ENCODE measurements at places on chromosomes 4 and X.
A peak's percentile ranks its signal among the peaks of the same experiment; 100 is the strongest.

- no peak overlapping the region for H3K27ac ChIP-seq
- no peaks in the 10 kb centered on the region for H3K4me1 ChIP-seq
- no peak for DNase-seq
- H3K27me3 ChIP-seq: no peaks in the 10 kb centered on the region
Observed at GRCh38 chr4:166277853-166278252, 404.8 kb downstream of the TLL1 start.

- peak; percentile 7 for DNase-seq
- H3K36me3 ChIP-seq: peaks cover 13% of the 10 kb centered on the region
- H3K4me1 ChIP-seq: no peaks in the 10 kb centered on the region
Observed at GRCh38 chrX:16671005-16671404, 21.0 kb downstream of the S100G start.

GRCh38 chrX:23930894-23931604 is 23.2 kb downstream of the CXorf58 start:
- no peaks in the 10 kb centered on the region for H3K4me1 ChIP-seq
- DNase-seq: peak; percentile 95
- H3K36me3 ChIP-seq: no peaks in the 10 kb centered on the region
- H3K4me3 ChIP-seq: no peak overlapping the region

DNA sequence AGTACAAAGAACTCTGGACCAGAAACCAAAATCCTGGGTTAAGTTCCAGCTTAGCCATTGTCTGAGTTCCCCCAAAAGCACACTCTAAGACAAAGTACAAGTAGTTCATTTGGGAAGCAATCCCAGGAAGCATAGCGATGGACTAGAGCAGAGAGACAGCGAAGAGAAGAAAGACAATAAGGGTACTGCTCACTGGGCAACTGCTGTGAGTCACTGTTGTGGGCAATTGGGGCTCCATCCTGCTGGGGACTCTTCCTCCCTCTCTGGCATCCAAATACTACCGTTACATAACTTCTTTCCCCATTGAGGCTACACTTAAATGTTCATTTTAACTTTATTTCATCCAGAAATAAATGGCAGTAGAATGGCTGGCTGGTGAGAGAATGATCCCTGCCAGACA is 14.1 kb downstream of the SRPX start:
- no peak overlapping the region for H3K4me3 ChIP-seq
- H3K36me3 ChIP-seq: no peaks in the 10 kb centered on the region
- no peak for DNase-seq
- H3K27ac ChIP-seq: no peak overlapping the region

- H3K36me3 ChIP-seq: no peaks in the 10 kb centered on the region
- peaks cover 29% of the 10 kb centered on the region for H3K4me1 ChIP-seq
- no peak overlapping the region for H3K4me3 ChIP-seq
Observed at GRCh38 chr4:4762300-4762699, 97.2 kb upstream of the MSX1 start.

GRCh38 chr4:30862196-30862595 is 142.0 kb downstream of the PCDH7 start:
- no peaks in the 10 kb centered on the region for H3K4me1 ChIP-seq
- no peak overlapping the region for H3K4me3 ChIP-seq
- no peak for DNase-seq
- no peaks in the 10 kb centered on the region for H3K36me3 ChIP-seq
- H3K27ac ChIP-seq: no peak overlapping the region

DNA sequence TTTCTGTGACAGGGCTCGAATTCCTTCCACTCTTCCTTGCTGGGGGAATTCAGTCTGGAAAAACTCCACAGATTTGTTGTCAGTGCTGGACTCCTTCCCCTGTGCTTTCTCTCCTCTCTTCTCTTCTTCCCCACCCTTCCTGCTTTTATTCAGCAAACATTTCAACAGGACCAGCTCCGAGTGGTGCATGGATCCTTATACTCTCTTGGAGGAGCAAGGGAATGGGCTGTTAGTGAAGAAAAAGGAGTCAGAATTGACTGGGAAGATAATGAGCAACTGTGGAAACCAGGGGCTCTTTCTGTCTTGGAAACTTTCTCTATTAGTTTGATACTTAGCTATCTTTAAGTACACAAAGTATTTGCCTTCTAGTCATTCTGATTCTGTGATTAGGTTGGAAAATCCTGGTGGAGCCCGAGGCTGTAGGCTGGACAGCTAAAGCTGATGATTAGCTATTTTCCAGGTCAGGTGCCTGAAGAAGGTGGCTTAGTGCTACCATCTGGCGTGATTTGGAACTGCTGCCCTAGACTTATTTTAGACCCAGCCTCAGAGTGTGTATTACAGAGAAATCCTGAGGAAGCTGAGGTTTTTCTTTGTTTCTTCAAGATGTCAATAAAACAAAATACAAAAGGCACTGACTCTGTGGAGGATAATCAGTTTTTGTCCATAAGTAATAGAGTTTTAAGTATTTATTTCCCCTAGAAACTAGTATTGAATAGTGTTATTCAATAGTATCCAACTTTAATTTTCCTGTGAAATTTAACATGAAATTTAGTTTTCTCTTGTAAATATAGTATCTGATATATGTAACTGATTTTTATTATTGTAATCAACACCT is 38.4 kb downstream of the NAP1L5 start:
- no peaks in the 10 kb centered on the region for H3K36me3 ChIP-seq
- H3K27ac ChIP-seq: peak overlapping the region; percentile 52
- H3K4me1 ChIP-seq: peaks cover 5% of the 10 kb centered on the region
- peak; percentile 96 for DNase-seq

- peak; percentile 9 for DNase-seq
- peaks cover 10% of the 10 kb centered on the region for H3K4me1 ChIP-seq
- H3K27ac ChIP-seq: peak overlapping the region; percentile 84
- no peaks in the 10 kb centered on the region for H3K36me3 ChIP-seq
Observed at GRCh38 chr4:153987291-153987690, 198.4 kb upstream of the SFRP2 start.

DNA sequence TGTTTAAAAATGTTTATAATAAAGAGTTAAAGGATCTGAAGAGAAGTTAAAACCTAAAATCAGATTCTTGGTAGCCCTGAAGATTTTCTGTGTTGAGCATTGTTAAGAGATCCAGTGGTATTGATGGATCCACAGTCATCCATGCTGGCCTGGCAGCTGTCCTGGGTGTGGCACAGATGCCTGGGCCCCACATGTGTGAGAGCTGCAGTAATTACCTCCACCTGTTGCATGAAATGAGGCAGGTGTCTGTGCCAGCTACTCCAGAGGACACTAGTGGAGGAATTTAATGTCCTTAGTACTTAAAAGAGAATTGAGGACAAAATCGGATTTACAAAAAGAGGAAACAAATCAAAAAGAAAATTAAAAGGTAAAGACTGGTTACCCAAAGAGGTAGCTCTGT is 44.0 kb downstream of the MGST2 start:
- no peaks in the 10 kb centered on the region for H3K27me3 ChIP-seq
- no peak overlapping the region for H3K4me3 ChIP-seq
- DNase-seq: no peak
- peaks cover 5% of the 10 kb centered on the region for H3K4me1 ChIP-seq
- H3K27ac ChIP-seq: no peak overlapping the region

GRCh38 chr4:186068581-186069348 is at the start of gene TLR3:
TLR3 (plus strand) TSS chr4:186069156; CDS start chr4:186076620, 7,464 bp downstream.
- no peak within 1 kb of the TSS for H3K27ac ChIP-seq
- H3K36me3 ChIP-seq: no peaks in the 10 kb centered on the region
- no peaks in the 10 kb centered on the region for H3K27me3 ChIP-seq
- no peak for DNase-seq
- no peaks in the 10 kb centered on the region for H3K4me1 ChIP-seq

GRCh38 chr4:187478292-187479140 is 517.1 kb upstream of the ZFP42 start:
- no peaks in the 10 kb centered on the region for H3K27me3 ChIP-seq
- H3K4me3 ChIP-seq: no peak overlapping the region
- peak overlapping the region; percentile 72 for H3K27ac ChIP-seq
- H3K36me3 ChIP-seq: no peaks in the 10 kb centered on the region
- DNase-seq: no peak

DNA sequence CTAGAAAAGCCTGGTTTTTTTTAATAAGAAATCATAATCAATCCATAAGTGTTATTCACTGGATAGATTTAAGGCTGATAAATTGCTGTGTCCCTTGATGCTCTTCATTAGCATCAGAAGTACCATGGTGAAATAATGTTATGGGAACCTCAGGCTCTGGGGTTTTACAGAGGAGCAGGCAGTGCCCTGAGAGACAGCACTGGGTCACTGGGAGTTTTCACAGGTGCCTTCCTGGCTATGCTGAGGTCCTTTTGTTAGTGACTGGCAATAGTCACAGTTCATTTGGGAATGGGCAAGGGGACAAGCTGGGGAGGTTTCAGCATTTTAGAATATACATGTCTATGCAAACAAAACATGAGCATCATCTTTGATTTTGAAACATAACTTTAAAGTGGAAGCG is 38.6 kb downstream of the ANK2 start:
- no peaks in the 10 kb centered on the region for H3K36me3 ChIP-seq
- H3K4me3 ChIP-seq: no peak overlapping the region
- H3K27ac ChIP-seq: no peak overlapping the region
- no peaks in the 10 kb centered on the region for H3K27me3 ChIP-seq
- H3K4me1 ChIP-seq: no peaks in the 10 kb centered on the region

GRCh38 chr4:42843694-42844093 is 48.8 kb upstream of the GRXCR1 start:
- H3K27me3 ChIP-seq: no peaks in the 10 kb centered on the region
- no peak overlapping the region for H3K27ac ChIP-seq
- DNase-seq: no peak
- H3K4me3 ChIP-seq: no peak overlapping the region

DNA sequence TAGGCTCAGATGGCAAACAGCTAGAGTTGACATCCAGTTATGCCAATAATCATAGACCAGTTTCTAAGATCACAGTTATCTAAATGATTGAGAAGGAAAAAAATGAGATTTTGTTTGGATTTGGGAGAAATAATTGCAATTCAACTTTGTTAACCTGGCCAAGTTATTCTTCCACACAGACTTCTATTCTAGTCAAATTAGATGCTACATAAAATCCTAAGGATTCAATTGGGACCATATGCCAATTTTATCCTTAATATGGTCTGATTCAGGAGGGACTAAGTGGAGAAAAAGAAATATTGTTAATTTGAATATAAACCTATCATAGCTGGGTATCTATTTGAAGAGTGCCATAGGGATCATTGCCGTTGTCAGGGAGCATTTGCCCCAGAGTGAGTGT is 178.3 kb upstream of the SLC7A11 start:
- DNase-seq: no peak
- no peaks in the 10 kb centered on the region for H3K36me3 ChIP-seq

GRCh38 chr4:85861064-85861765 is 386.3 kb downstream of the ARHGAP24 start:
- H3K4me1 ChIP-seq: no peaks in the 10 kb centered on the region
- H3K36me3 ChIP-seq: no peaks in the 10 kb centered on the region
- H3K27me3 ChIP-seq: no peaks in the 10 kb centered on the region
- H3K27ac ChIP-seq: no peak overlapping the region
- H3K4me3 ChIP-seq: no peak overlapping the region

GRCh38 chr4:54001668-54002365 is 62.6 kb downstream of the CHIC2 start:
- DNase-seq: no peak
- peaks cover 2% of the 10 kb centered on the region for H3K36me3 ChIP-seq
- H3K27ac ChIP-seq: no peak overlapping the region
- no peaks in the 10 kb centered on the region for H3K4me1 ChIP-seq

- H3K27ac ChIP-seq: no peak overlapping the region
- DNase-seq: no peak
- H3K27me3 ChIP-seq: no peaks in the 10 kb centered on the region
- no peak overlapping the region for H3K4me3 ChIP-seq
Observed at GRCh38 chr4:67437974-67438713, 107.2 kb downstream of the CENPC start.

- DNase-seq: no peak
- no peak overlapping the region for H3K4me3 ChIP-seq
- H3K27ac ChIP-seq: no peak overlapping the region
Observed at GRCh38 chr4:118331352-118331751, 21.5 kb downstream of the PRSS12 start.

DNA sequence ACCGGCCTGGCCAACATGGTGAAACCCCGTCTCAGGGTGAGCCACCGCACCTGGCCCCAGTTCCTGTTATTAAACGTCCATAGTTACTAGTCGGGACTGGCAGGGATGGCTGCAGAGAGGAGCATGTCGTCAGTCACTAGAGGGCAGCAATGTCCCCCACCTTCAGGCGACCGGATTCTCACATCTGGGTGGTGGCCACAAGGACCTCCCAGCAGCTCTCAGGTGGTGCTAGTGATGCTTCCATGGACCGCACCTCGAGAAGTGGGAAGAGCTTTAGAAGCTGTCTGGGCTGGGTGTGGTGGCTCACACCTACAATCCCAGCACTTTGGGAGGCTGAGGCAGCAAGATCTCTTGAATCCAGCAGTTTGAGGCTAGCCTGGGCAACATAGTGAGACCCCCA is 13.3 kb upstream of the IL3RA start:
- no peaks in the 10 kb centered on the region for H3K4me1 ChIP-seq
- no peak overlapping the region for H3K27ac ChIP-seq
- H3K36me3 ChIP-seq: no peaks in the 10 kb centered on the region
- H3K4me3 ChIP-seq: no peak overlapping the region

DNA sequence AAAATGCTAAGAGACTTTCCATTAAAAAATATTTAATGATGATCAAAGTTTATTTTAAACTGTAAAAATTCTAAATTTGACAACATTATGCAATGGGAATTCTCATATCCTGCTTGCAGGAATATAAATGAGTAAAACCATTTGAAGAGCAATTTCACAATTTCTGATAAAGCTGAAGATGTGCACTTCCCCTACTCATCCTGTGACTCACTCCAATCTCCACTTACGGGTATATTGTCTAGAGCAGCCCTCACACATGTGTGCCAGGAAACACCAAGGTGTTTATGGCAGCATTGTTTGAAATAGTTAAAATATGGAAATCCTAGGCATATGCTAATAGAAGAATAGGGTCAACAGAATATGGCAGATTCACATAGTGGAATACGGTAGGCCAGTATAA is 158.4 kb downstream of the PDHA2 start:
- H3K27me3 ChIP-seq: no peaks in the 10 kb centered on the region
- H3K36me3 ChIP-seq: no peaks in the 10 kb centered on the region
- H3K27ac ChIP-seq: no peak overlapping the region
- no peak overlapping the region for H3K4me3 ChIP-seq
- no peak for DNase-seq

DNA sequence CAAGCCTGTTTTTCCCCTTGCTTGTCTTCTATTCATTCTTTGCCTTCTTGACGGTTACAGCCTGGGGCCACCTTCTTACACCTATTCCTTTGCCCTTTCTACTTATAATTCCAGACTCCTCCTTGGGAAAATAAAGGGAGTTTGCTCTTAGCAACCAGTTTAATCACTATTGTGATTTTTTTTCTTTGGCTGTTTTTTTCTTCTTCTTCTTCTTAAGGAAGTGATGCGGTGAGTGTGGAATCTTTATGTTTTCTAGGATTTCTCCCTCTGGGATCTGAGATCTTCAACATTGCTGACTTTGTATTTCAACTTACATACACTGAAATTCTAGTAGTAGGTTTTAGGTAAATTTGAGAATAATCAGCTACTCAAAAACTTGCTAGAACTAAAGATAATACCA is 1.1 kb upstream of the KLHL13 start:
- no peak for DNase-seq
- H3K27ac ChIP-seq: no peak overlapping the region
- no peak overlapping the region for H3K4me3 ChIP-seq
- no peaks in the 10 kb centered on the region for H3K36me3 ChIP-seq

All from trophoblast cell (in vitro differentiated cells and primary cell).